Hippocampal formation (tissue), 2 donors: ENCODE measurements at places on chromosomes 6 and 20.

DNA sequence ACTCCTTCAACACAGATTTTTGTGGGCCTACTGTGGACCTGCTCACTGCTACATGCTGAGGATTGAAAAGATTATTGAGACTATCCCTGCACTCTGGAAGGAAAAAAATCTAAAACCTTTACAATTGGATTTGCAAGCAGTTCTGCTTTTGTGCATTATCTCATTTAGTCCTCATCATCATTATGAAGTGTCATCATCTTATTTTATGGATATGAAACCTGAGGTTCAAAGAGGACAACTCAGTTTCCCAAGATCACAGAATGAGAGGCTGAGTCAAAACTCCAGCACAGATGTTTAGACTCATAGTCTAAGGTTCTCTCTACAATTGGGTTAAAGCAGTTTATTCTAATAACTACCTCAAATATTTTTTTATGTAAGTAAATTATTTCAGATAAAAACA is 160.2 kb upstream of the MARCKS start:
- no peak for DNase-seq

DNA sequence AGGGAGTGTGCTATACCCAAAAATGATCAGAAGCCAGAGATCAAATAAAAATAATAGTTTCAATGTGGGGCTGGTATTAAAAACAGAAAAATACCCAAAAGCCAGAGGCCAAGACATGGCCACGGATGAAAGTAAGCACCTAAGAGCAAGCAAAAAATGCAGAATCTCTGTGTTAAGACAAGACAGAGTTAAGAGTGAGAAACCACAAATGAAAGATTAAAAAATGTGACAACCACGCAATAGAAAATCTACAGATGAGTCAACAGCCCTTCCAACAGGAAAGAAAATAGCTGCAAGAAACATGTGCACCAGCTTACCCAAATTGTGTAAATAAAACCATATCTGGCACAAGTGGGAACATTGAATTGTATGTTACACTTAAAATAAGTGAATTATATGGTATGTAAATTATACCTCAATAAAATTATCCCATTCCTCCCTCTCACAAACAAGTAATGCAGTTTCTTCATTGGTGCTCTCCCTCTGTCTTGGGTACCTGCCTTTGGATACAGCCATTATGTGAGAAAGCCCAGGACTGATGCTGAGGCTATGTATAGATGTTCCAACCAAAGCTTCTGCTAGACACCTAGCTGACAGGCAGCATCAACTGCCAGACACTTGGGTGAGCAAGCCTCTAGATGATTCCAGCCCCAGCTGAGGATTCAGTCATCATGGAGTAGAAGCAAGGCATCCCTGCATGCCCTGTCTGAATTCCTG is 55.3 kb upstream of the UFL1 start:
- no peak for DNase-seq

GRCh38 chr6:32195652-32195901 is 3.1 kb upstream of the GPSM3 start:
- DNase-seq: peak; percentile 99

GRCh38 chr6:156114541-156114940 is 658.9 kb upstream of the NOX3 start:
- no peak for DNase-seq

- DNase-seq: no peak
Measured at GRCh38 chr6:121694801-121695251, 259.4 kb downstream of the GJA1 start.

GRCh38 chr6:162442687-162443086 is 284.9 kb downstream of the PRKN start:
- DNase-seq: peak; percentile 50

DNA sequence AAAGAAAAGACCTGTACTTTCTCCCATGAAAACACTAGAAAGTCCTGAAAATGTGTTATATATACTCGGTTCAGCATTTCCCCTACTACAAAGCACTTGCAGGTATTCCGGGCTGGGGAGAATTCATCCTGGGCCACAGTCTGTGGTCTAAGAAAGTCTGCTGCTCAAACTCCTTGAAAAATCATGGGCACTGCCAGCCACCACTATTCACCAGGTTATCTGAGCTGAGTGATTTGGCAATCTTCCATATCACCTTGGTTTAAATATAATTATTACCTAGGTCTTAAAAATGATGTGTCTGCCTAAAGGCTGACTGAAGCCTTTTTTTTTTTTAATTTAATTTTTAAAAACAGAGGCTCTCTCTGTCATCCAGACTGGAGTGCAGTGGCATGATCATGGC is 11.3 kb downstream of the FKBP5 start:
- DNase-seq: no peak

DNA sequence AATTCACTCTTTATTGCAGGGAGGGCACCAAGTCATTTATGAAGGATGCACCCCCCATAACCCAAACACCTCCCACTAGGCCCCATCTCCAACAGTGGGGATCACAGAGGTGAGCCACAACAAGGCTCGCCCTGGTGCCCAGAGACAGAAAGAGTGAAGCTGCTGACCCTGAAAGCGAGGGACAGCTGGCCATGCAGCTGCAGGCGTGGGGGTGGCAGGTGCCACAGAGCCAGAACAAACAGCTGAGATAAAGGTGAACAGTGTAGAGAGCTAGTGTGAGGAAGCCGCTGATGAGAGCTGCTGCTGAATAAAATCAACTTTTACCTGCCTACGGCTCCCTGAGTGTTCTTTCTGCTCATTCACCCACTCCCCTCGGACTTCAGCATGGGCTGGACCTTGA is 18.8 kb upstream of the RGS17 start:
- no peak for DNase-seq

- DNase-seq: no peak
Measured at GRCh38 chr20:859751-860231, 26.3 kb downstream of the FAM110A start.

GRCh38 chr6:33344701-33345697 is 27.5 kb upstream of the ZBTB22 start:
- DNase-seq: peak; percentile 2
